Stimulated activated CD4-positive, alpha-beta T cell treated with anti-CD3 and anti-CD28 coated beads, Interleukin-1b, Interleukin-23, amount 100 ng/mL, for 1 hour (primary cell): ENCODE measurements at places on chromosomes 7 and 10.

GRCh38 chr10:124696446-124697392, 47.5 kb downstream of the FAM53B start:
- DNase-seq = no peak

DNA sequence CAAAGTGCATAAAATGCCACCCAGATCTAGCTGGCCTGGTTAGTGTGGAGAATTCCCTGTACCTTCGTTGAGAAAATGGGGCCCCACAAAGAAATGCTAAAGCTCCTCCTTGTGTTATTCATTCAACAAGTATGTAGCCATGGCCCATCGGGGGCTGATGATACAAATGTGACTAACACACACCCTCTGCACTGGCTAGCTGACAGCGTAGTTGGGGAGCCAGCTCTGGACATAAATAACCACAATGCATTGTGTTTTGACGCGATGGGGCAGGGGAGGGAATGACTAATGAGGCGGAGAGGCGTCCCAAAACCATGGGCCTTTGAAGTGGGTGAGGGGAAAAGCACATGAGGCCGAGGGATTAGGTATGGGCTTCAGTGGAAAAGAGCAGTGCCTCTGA, 28.2 kb upstream of the ASL start:
- DNase-seq = no peak

DNA sequence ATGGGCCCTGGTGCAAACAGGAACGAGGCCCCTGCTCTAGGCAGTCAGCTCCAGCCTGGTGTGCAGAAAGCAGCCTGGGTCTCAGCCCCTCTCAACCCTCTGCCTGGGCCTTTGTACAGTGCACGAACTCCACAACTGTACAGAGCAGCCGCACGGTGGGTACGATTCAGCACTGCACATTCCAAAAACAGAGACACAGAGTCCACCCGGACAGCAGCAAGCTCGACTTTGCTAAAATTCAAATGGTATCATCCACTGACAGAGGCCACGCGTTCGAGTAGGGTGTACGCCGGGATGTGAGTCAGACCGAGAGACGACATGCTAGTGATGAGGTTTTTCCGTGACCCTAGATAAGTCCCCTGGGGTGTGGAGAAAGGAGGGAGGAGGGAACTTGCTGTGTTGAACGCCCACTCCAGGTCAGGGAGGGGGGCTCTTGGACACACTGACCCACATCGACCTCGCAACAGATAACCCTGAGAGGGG, 65.6 kb upstream of the PDGFA start:
- no peak for DNase-seq

GRCh38 chr7:64775289-64775688, 18.9 kb upstream of the ZNF138 start:
- no peak for DNase-seq

- no peak for DNase-seq
Observed at GRCh38 chr10:123062726-123063125, 53.9 kb downstream of the ACADSB start.

- DNase-seq = no peak
Observed at GRCh38 chr10:121307411-121307980, 290.7 kb downstream of the FGFR2 start.
